ENCODE measurements at places on chromosomes 16 and 17.

GRCh38 chr16:85613604-85614337, 649 bp downstream of the GSE1 start:
- no peak for DNase-seq

- DNase-seq, result no peak
Observed at GRCh38 chr16:50933262-50933661, 191.4 kb downstream of the CYLD start.

DNA sequence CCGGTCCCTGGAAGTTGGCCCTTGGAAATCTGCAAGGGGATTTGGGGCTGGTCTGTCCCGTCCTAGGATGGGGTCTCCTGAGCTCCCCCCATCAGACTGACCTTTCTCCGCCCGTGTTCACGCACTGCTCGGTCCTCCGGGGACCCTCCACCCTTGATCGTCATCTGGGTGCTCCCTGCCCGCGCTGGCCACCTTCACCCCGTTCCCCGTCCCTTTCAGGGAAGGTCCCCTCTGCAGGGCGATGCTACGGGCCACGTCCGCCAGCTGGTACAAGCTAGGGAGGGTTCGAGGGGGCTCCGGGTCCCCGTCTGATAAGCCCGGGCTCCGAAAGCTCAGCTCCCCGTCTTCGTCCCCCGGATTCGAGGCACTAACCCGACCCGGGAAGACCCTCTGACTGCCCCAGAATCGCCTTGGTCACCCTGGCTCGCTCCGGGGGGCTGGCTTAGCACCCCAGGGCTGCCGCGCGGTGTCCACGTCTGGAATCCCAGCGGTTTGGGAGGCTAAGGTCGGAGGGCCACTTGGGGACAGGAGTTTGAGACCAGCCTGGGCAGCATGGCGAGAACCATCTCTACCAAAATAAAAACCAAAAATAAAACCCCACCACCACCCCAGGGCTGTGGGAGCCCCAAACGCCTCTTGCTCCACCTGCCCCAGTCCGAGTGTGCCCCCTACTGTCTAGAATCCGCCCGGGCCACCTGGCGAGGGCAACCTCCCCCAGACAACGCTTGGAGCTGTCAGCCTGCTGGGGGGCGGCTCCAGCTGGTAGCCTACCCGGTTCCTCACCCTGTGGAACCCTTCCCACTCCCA, 1.1 kb upstream of the SLC43A2 start:
- no peak for DNase-seq

DNA sequence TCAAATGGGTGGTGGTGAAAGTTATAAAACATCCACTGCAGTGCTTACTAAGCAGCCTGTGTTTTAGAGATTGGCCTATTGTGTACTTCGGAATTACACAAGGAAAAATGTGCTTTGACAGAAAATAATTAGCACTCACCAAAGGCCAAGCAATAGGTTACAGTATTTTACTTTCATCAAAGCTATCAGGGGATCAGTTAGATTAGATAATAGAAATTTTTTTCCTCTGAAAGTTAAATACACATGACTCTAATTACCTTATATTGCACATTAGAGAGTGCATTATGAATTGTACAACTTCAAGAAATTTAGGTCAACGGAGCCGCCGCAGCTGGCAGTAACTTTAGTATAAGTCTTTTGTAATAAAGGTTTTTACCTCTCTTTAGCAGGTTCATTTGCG, 232.6 kb downstream of the FTO start:
- no peak for DNase-seq

- no peak for DNase-seq
Observed at GRCh38 chr16:20191566-20191965, 117.9 kb upstream of the GPR139 start.

GRCh38 chr16:30185683-30186421, 2.5 kb downstream of the CORO1A start:
- peak; percentile 25 for DNase-seq

DNA sequence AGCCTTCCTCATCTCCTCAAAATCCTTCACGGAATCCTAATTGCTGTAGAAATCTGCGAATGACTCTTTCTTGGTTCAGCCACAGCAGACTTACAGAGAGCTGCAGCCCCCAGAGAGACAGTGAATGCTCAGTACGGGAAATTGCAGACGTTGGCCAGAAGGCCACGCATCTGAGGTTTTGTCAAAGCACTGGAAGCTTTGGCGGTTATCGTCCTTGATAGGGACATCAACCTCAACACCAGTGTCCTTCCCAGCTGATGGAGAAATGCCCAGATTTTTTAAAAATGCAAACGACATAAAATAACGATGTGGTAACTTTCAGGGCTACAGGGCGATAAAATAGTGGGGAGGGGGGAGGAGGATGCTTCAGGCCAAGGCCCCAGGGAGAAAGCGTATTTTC, 166.6 kb upstream of the CIBAR2 start:
- no peak for DNase-seq

DNA sequence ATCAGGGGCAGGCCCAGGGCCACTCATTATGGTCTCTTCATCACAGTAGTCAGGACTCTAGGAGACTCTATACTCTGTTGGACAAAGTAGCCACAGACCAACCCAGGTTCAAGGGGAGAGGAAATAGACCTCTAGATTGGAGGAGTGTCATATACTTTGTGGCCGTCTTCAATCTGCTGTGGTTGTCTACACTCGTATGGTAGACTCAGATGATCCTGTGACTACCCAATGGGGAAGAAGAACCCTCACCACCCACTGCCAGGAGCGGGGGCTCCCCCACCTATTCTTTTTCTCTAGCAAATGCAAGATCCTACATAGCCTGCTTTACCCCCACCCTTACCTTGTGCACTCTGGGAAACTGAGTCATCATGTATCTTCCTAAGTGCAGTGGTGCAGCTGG, 80.5 kb downstream of the KSR1 start:
- DNase-seq, result no peak

DNA sequence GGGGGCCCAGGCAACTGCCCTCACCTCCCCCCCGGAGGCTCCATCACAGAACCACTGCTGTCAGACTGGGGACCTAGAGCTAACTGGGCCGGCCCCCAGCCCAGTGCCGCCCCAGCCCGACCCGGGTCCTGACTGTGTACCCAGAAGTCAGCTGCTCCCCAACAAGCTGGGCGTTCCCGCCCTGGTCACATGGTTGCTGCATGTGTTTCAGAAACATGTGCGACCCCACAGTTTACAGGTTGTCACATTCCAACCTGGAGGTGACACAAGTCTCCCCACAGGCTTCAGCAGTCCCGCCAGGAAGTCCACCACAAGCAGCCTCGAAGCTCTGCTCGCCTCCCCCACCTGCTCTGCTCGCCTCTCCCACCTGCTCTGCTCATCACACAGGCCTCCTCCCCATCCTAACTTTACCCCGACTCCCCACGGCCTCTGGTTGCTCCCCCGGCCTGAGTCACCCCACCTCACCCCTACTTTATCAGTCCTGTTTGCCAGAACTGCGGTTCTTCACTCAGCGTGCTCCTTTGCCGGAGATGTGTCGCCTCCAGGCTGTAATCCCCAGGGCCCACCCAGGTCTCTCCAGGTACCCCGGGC, 968 bp downstream of the MRPL28 start:
- no peak for DNase-seq

DNA sequence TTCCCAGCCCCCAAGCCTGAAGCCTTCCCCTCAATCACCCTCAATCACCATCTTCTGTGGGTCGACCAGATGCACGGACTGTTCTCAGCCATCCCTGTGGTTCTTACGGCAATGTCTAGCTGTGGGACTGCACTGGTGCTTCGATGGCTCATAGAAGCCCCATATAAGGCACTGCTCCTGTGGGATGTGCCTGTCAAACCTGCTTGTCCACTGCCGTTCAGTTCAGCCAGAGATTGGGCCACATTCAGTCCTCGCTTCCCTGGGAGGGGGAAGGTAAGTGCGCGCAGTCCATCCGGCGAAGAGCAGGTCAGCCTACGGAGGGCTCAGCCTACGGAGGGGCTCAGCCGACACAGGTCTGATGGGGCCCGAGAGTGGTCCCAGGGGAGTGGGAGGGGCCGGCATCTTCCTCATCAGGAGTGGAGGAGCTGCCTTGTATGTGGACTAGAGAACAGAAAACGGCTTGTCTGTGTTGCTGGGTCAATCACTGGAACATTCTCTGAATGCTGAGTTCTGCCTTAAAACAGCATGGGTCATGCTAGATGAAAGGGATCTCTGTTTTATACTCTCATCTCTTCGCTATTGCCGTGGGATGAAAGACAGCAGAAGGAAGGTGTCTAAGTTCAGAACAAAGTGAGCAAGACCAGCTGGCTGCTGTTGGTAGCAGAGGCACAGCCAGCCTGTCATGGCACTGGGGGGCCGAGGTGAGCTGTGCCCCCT, at the start of gene CARD14:
CARD14 (plus strand) TSS at position 247 of the 717 bp plus-strand sequence. CDS start 11,409 bp downstream, outside the sequence.
- DNase-seq, result no peak

DNA sequence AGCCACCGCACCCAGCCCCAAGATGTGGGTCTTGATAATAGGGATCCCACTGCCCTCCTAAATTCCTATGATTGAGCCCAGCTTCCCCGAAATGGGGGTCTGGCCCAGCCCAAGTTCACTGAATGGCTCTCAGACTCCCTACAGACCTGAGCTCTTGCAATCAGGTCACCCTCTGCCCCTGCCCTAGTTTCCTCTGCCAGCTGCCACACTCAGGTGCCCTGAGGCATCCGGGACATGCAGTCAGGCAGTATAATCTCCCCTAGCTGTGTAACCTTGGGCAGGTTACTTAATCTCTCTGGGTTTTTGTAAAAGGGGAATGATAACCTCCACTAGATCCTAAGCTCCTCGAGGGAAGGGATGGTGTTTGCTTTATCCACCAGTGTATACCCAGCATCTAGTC, 61.1 kb upstream of the TOB1 start:
- no peak for DNase-seq

GRCh38 chr17:77719806-77720205, 238.7 kb upstream of the TNRC6C start:
- no peak for DNase-seq

Measured in C1 segment of cervical spinal cord (tissue), 14 donors.